ENCODE measurements at places on chromosomes 1 and 21.

GRCh38 chr1:215543191-215543606 lies 23.9 kb upstream of the KCTD3 start:
- DNase-seq, result no peak

GRCh38 chr1:158089925-158090637 lies 90.6 kb upstream of the CD1D start:
- no peak for DNase-seq

GRCh38 chr1:157993147-157993917 lies at the start of gene KIRREL1:
TSS of gene KIRREL1 (plus strand) at chr1:157993645. CDS start at chr1:157993677, 32 bp downstream.
- peak; percentile 90 for DNase-seq

GRCh38 chr1:59833022-59833421 lies 18.3 kb downstream of the HOOK1 start:
- DNase-seq, result no peak

DNA sequence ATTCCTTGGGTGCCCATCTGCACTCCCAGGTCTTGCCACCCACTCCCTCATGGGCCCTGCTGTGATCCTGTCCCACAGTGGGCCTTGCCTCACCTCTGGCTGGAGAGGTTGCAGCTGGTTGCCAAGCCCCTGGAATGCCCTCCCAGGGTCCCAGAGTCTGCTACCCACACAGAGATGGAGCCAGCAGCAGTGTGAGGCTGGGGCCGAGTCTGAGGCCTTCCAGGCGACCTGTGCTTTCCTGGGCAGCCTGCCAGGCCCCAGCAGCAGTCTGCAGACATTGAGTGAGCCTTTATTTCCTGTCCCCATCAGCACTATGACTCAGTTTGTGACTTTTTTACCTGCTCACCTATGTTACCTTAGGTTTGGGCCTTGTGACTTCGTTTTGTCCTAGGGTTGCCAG lies 25.0 kb upstream of the TSPAN2 start:
- DNase-seq, result no peak

GRCh38 chr21:26845759-26846035 lies 488 bp upstream of the ADAMTS1 start:
- DNase-seq, result no peak

DNA sequence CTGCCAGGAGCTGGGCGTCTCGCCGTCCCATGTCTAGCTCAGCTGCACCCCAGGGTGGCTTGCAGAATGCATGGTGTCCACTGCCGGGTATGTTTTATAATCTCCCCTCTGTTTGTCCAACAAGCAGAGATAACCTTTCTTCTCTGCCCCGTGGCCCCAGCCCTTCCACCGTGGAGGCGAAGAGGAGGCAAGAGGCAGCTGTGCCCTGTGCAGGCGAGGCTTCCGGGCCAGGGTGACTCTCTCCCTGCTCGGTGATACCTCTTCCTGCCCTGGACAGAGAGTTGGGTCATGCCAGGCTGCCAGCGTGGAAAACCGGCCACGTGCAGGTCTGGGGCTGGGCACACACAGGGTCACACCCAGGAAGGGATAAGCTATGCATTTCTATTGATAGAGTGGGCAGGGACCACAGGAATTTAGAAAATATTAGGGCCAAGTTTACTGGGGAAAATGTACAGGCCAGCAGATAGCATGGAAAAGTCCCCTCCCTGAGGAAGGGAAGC lies at the start of gene TFF2:
Gene TFF2, minus strand, starts transcription at position 68 of the 500 bp plus-strand sequence. Its CDS starts 37 bp downstream, at position 31.
- DNase-seq, result no peak

DNA sequence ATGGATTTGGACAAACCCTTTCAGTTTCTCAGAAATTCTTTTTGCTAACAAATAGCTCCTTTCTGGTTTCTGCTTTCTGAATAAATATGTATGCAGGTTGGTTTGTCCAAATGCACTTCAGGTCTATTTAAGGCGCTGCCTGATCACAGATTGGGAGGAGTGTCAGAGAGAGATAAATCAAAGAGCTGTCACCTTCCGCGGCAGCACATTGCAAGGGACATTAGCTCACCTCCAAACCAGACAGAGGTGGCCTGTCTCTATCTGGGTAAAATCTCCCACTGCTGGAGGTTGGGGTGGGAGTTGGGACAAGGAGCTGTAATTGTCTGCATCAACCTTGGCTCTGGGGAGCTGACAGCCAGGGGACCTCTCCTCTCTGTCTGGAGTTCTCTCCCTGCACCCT lies 25.2 kb downstream of the PRAMEF20 start:
- no peak for DNase-seq

DNA sequence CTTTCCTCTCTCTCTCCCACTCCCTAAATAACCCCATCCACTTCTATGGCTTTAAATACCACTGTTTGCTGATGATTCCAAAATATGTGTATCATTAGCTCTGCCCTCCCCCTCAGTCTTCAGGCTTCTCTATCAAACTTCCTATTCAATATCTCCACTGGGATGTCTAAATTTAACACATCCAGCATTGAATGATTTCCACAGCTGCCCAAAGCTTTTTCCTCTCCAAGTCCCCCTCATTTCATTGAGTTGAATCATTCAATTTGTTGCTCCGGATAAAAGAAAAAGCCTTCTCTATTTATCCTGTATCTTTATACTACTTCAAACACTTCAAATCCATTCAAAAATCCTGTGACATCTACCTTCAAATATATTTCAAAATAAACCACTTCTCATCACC lies 225.0 kb downstream of the SEC16B start:
- no peak for DNase-seq

GRCh38 chr1:43303471-43304313 lies 2.9 kb downstream of the TIE1 start:
- DNase-seq, result no peak
